Activated CD8-positive, alpha-beta T cell treated with anti-CD3 and anti-CD28 coated beads for 36 hours (primary cell): ENCODE measurements at places on chromosomes 1 and 21.

GRCh38 chr1:153629971-153630370, 1.7 kb downstream of the S100A1 start:
- DNase-seq: no peak

DNA sequence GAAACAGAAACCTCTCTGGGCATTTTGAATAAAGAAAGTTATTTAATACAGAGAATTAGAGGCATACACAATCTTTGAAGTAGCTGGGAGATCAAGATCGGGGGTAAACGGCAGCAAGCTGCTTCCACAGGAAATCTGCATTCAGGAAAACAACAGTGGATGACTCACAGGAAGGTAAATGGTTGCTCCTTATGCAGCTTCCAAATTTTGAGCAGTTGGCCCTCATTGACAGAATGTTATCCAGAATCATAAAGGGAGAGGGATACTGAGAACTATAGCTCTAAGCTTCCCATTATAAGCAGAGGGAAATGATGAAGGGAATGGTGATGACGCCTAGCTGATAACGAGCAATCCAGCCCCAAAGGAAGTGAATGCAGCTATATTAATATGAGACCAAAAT, 28.6 kb downstream of the ZMYND12 start:
- no peak for DNase-seq

DNA sequence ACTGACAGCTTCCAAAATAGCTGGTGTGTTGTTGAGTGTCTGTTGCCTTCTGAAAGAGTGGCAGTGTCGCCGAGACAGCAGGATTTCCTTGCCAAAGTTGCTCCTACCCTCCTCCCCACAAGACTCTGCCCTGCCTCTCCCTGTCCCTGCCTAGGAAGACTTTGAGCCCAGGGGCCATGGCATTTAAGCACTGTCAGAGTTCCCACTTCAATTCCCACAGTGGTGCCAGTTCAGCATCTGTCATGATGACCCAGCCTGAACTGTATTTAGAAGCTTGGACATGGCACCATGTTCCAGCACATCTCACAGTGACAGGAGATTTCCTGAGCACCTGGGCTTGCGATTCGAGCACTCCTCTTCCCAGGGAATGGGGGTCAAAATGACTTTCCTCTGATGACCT, 43.6 kb downstream of the TBX15 start:
- DNase-seq: no peak

DNA sequence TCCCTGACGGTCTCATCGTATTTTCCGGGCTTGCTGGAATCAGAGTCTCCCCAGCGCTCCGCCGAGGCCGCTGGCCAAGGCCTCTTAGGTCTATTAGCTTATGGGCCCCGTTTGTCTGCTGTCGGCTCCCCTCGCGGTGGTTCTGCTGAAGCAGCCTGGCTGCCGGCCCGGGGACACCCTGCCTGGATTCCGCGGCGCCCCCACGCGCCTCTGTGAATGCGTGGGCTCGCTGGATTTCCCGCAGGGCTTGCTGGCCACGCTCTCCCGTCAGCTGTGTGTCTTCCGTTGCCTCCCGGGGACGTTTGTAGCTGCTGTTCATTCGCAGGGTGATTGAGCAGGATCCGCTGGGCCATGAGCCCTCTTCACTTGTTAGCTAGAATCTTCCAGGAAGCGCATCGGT, 8.4 kb downstream of the LRRC3 start:
- DNase-seq: no peak

DNA sequence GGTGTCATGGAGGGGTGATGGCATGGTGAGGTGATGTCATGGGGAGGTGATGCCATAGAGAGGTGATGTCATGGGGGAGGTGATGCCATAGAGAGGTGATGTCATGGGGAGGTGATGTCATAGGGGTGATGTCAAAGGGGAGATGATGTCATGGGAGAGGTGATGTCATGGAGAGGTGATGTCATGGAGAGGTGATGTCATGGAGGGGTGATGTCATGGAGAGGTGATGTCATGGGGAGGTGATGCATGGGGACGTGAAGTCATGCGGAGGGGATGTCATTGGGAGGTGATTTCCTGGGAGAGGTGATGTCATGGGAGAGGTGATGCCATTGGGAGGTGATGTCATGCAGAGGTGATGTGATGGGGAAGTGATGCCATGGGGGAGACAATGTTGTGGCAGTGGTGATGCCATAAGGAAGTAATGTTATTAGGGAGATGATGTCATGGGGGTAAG, 92.1 kb upstream of the C1orf174 start:
- peak; percentile 36 for DNase-seq

GRCh38 chr1:179953974-179954492, 577 bp upstream of the CEP350 start:
- peak; percentile 77 for DNase-seq

- DNase-seq: no peak
Observed at GRCh38 chr1:153752072-153752471, 23.1 kb upstream of the SLC27A3 start.

GRCh38 chr1:232709386-232709785, 79.5 kb upstream of the SIPA1L2 start:
- no peak for DNase-seq

GRCh38 chr1:107138767-107139445, 1.9 kb upstream of the NTNG1 start:
- no peak for DNase-seq

- DNase-seq: peak; percentile 54
Observed at GRCh38 chr1:67174716-67175284, 8.5 kb downstream of the IL23R start.

DNA sequence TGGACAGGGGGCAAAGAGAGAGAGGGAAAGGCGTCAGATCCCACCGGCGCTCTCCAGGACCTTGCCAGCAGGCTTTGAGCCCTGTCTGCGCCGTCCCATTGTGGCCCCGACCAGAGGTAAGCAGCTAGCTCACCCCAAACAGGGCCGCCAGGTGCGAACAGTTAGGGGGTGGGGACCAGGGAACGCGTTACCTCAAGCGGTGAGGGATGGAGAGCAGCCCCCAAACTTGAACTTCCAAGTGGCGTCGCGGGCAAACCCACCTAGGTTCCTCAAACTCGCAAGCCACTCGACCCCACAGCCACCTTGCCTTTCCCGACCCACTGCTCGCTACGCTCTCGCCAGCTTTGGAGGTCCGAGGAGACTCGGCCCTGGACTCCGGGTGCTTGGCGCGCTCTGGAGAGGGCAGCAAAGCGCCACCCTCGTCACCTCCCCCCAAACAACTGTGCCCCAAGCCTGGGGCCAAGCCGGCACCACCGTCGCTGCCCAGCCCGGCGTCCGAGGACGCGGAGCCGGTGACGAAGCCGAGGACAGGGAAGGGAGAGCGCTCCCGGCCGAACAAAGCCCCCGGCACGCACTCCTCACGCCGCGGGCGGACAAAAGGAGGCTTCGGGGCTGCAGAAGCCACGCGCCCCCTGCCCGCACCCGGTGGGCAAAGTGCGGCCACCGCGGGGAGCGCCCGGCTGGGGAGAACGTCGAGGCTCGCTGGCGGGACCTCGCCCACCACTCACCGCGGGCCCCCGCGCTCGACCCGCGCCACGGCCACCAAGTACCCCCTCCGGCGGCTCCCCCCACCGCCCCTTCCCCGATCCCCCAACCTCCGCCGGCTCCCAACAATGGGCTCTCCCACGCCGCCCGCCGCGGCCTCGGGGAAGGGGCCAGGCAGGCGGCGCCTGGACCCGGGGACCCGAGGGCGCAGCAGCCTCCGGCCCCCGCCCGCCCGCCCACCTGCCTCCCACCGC, 976 bp downstream of the SSBP3 start:
- peak; percentile 41 for DNase-seq

DNA sequence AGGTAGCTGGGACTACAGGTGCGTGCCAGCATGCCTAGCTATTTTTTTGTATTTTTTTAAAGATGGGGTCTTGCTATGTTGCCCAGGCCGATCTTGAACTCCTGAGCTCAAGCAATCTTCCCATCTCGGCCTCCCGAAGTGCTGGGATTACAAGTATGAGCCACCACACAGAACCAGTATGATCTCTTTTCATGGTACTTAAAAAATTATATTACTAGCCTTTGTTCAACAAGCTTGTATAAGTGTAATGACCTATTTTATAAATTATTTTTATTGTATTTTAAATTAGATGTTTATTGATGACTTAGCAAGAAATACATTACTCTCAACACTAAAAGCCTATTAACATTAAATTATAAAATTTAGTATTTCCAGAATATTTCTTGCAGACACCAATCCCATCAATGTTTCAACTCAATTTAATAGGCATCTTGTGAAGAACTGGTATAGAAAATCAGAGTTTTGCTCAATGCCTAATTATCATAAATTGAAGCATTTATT, 36.0 kb upstream of the MTF2 start:
- DNase-seq: no peak

DNA sequence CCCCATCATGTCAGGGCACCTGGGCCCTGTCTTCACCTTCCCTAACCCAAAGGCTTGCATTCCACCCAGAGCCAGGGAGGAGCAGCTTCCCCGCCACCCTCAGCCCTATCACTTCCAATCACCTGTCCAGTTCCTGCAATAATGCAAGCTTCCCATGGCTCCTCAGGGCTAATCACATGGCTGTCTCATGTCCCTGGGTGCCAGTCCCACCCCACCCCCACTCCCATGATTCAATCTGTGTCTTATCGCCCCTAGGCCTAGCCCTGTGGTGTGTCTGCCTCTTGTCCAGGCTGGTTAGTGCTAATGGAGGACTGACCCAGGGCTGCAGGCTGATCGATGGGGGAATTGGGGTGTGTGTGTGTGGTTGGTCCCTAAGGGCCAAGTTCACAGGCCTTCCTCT, 11.0 kb upstream of the PEAR1 start:
- DNase-seq: no peak

DNA sequence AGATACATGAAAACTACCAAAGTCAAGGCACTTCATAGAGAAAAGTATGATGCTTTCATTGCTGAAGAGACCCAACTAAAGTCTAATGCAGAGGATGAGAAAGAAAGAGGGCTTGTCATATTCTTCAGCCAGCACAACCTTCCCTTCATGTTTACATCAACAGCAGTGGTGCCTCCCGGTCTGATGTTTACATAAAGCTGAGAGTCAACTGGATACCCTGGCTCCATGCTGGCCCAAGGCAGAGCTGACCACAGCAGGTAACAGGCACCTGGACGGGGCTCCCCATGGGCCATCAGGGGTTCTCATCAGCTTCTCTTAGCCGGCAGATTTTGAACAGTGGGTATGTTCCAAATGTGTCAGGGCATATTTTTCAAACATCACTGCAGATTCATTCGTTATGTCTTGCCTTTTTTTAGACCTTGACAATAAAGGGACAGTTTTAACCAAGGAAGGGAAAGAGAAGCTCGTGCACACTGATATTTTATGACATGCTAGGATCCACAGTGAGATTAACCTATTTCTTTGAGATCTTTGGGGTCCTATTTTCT, 117.1 kb downstream of the NRIP1 start:
- no peak for DNase-seq

DNA sequence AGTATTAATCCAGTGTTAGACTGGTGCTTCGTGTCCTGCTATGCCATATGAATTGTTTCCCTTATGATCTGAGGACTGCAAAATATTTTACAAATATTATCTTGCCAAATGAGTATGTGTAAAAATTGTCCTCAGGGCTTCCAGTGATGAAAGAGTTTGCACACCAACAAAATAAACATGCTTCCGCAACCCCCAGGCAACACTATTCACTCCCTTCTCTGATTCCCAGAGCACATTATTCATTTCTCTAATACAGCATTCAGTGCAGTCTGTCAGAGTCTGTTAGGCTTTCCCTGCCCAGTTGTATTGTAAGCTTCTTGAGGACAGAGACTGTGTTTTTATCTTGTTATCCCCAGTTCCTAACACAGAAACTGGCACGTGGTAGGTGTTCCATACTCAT, 409.9 kb upstream of the C1orf87 start:
- DNase-seq: no peak

DNA sequence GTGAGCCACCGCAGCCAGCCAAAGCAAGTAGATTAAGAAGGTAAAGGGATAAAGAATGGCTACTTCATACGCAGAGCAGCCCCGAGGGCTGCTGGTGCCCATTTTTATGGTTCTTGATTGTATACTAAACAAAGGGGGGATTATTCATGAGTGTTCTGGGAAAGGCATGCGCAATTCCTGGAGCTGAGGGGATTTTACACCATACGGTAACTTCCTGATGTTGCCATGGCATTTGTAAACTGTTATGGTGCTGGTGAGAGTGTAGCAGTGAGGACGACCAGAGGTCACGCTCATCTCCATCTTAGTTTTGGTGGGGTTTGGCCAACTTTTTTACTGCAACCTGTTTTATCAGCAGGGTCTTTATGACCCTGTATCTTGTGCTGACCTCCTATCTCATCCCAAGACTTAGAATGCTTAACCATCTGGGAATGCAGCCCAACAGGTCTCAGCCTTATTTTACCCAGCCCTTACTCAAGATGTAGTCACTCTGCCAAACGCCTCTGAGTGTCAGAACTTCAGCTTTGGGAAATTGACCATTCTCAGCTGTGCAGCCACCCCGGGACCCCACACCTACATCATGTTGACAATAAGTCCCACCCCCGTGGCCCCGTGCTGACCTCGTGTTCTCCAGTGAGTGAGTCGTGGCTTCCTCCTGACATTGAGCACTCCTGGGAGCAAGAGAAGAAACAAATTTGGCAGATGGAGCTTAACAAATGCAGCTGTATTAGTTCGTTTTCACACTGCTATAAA, 149.4 kb upstream of the COL6A1 start:
- no peak for DNase-seq

GRCh38 chr1:58754683-58755467, 29.0 kb downstream of the JUN start:
- peak; percentile 18 for DNase-seq

DNA sequence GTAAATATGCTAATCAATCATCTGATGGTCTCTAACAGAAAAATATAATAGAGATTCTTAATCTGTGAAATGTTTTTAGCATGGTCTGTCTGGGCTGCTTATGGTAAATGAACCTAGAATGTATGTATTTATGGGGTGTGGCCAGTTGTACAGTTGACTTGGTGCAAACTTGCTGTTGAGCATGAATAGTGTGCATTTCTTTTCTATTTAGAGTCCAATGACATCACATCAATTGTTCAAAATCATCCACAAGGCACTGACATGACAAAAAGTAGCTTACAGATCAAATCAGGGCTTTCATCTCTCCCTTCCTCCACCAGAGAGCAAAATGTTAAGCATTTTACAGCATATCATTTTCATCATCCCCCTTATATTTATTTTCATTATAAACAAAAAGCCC, 1010.3 kb downstream of the KCNT2 start:
- DNase-seq: no peak

GRCh38 chr1:115543247-115543646, 98.5 kb upstream of the VANGL1 start:
- DNase-seq: no peak

- DNase-seq: no peak
Observed at GRCh38 chr1:42145389-42145716, 7.9 kb upstream of the GUCA2B start.

DNA sequence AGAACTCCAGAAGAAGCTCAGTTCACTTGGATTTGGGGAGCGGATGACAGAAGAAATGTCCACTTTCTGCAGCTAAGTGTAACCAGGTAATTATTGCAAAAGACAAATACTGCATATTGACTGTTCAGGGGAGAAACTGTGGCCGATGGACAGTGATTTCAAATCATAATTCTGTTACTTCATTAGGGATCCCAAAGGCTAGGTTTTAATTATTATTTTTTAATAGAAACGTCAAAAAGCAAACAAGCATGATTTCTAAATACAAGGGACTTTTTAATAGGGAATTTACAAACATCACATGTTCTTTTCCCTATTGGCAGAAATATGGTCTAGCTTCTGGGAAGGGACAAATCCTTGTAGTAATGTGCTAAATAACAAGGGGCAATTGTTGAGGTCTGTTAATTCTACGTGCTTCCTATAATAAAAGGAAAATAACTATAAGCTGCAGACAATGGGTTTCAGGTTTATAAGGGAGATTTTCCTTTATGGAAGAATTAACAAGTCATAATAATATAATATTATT, 15.5 kb downstream of the DIPK1A start:
- no peak for DNase-seq
